Activated B cell treated with CpG ODN at 0.5 μM for 24 hours (primary cell): ENCODE measurements at places on chromosomes 5 and 9. TPM values are rescaled to one million over a fixed set of nuclear protein-coding genes. Genes with fewer than 3 reads are reported as not detected.
A peak's percentile ranks its signal among the peaks of the same experiment; 100 is the strongest.

The FOXI1 gene
- not detected in 2 replicates for total RNA-seq

The LVRN gene
- total RNA-seq = not detected in 2 replicates

- DNase-seq = peak; percentile 44
- H3K27ac ChIP-seq = peak overlapping the region; percentile 87
- H3K4me3 ChIP-seq = peak overlapping the region; percentile 85
- H3K27me3 ChIP-seq = no peaks in the 10 kb centered on the region
- H3K4me1 ChIP-seq = peaks cover 46% of the 10 kb centered on the region
Observed at GRCh38 chr5:131264451-131265099, 722 bp downstream of the CDC42SE2 start.

- H3K27me3 ChIP-seq = peaks cover 21% of the 10 kb centered on the region
- H3K27ac ChIP-seq = no peak overlapping the region
- H3K36me3 ChIP-seq = no peaks in the 10 kb centered on the region
- no peaks in the 10 kb centered on the region for H3K4me1 ChIP-seq
- no peak for DNase-seq
Observed at GRCh38 chr9:36018129-36018528, 18.6 kb upstream of the RECK start.

DNA sequence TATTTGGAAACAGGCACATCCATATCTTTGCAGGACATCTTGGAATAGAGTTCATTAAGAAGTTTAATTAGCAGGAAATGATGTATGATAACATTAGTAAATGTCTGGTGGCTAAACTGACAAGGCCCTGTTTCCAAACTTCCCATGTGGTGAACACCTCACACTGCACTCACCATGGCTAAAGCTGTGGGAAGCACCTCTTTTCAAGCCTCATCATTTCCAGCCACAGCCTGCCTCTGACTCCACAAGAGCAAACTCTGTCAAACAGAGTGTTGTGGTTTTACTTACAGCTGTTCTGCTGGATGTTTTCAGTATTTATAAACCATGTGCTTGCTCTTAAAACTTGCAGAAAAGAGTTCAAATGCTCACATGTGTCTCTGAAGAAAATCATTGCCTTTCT lies 14.9 kb upstream of the NDUFB6 start:
- no peak overlapping the region for H3K27ac ChIP-seq
- H3K4me3 ChIP-seq = no peak overlapping the region
- H3K4me1 ChIP-seq = no peaks in the 10 kb centered on the region
- peaks cover 23% of the 10 kb centered on the region for H3K27me3 ChIP-seq
- H3K36me3 ChIP-seq = no peaks in the 10 kb centered on the region
- DNase-seq = no peak

The PAEP gene
- total RNA-seq = not detected in 2 replicates
